ENCODE measurements at places on chromosomes 13 and 19.
A peak's percentile ranks its signal among the peaks of the same experiment; 100 is the strongest.

- DNase-seq = no peak
Measured at GRCh38 chr13:40409278-40409677, 257.2 kb downstream of the FOXO1 start.

DNA sequence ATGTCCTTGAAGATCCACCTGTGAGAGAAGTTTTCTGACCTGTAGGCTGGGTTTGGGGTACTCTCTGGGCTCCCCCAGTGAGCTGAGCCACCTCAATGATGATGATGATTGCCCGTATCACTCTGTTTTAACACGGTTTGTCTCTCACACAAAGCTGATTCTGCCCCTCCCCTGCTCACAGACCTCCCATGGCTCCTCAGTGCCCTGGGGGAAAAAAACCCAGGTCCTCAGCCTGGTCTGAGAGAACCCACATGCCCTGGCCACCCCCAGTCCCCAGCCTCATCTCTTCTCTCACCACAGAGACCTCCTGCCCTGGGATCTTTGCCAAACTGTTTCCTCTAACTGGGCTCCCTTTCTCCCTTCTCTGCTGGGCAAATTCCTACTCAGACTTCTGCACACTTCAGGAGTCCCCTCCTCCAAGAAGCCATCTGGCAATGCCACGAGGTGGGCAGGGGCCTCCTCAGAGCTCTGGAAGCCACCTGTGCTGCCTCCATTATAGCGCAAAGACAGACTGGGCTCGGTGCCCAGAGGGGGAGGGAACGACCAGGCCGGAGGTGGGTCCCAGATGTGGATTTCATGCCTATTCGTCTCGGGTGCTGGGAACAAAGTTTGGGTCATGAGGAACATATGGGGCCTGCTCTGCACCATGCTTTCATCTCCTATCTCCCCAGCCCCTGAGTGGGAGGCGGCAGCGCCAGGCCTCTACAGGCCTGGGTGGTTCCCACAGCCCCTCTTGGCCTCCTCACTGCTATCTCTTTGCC is 8.5 kb upstream of the CA11 start:
- DNase-seq = peak; percentile 29

DNA sequence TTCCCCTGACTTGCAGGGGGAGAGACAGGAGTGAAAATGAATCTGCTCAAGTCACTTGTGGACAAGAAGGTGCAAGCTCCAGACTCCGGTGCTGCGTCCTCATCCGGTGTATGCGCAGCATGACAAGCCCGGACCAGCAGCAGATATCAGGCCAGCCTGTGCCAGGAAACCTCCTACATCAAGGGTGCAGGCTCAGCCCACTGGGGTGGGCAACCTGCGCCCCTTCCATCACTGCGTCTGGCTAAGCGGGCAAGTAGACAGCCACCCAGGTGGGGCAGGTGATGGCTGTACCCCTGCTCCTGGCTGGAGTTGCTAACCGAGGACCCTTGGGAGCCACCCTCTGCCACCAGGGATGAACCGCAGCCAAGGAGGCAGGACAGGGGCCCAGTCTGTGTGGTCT is 32.9 kb upstream of the SLC15A1 start:
- no peak for DNase-seq

DNA sequence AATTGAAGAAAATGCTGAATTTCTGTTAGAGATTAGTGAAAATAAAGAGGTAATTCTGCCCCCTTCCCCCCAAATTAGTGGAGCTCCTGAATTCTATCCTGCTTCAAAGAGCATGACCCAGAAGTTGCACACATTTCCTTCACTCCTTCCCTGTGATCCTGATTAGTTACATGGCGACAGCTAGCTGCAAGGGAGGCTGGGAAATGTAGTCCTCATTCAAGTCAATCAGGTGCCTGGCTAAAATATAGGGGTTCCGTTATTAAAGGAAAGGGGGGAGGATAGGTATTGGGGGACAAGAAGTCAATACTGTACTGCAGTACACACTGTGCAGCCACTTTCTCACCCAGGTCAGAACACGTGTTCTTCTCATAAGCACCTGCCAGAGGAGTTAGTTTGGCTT is 65.8 kb downstream of the SIPA1L3 start:
- DNase-seq = no peak

DNA sequence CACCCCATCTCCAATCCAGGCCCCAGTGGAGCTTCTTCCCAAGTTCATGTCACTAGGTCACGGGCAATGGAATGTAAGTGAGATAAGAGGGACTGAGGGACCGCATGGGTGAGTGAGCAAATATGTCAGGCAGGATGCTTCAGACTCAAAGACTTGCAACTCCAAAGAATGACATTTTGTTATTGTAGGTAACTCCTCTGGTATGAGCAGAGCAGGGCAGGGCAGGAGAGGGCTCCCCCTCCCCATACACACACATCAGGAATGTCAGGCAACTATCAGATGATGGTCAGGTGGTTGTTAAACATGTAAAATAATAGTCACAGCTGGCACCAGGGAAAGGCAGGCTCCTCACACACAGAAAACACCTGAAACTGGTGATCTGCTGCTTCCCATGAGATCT is 10.6 kb downstream of the ERVV-2 start:
- no peak for DNase-seq

- DNase-seq = no peak
Measured at GRCh38 chr13:73781384-73781783, 352.8 kb downstream of the KLF12 start.

- no peak for DNase-seq
Measured at GRCh38 chr19:14409146-14410023, 9.8 kb downstream of the DDX39A start.

DNA sequence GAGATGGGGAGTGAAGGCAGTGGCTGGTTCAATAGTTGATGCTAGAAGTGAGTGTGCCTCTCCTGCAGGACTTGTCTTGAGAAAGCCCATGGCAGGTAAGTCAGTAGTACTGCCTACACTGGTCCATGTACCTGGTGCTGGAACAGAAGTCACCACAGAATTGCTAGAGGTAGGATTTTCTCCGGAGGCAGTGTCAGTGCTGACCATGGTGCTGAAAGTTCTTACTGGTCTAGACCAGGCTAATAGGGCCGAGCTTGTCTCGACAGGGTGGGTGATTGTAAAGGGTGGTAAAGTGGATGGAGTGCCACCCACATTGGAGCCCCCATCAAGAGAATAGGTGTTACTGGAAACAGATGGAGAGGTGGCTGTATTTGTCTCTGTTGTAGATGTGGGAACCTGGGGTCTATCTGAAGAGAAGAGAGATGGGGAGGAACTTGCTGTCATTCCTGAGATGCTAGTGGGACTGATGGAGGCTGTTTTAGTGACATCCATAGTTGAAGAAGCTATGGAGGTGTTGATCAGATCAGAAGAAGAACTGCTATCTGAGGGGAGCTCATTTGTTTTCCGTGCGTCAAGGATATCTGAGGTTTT is 36.6 kb downstream of the MUC16 start:
- peak; percentile 68 for DNase-seq

- peak; percentile 55 for DNase-seq
Measured at GRCh38 chr19:11657307-11657706, 60.0 kb downstream of the ZNF627 start.

GRCh38 chr19:7230826-7231225 is 63.4 kb downstream of the INSR start:
- no peak for DNase-seq

DNA sequence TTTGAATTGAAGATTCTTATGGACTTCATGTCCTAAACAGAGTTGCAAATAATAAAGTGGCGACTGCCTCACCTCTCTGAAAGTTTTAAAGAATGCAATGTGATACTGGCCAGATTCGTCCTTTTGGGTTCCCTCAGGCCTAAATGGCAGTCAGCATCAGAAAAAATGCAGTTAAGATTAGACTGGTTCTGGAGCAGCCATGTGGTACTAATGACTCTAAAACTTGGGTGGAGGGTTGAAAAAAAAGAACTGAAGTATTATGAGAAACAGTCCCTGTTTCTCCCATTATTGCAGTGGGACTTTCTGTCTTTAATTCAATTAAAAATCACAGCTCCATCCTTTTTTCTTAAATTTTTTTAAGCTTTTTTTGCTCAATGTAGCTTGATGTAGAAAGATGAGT is 37.3 kb downstream of the WDFY2 start:
- DNase-seq = no peak

DNA sequence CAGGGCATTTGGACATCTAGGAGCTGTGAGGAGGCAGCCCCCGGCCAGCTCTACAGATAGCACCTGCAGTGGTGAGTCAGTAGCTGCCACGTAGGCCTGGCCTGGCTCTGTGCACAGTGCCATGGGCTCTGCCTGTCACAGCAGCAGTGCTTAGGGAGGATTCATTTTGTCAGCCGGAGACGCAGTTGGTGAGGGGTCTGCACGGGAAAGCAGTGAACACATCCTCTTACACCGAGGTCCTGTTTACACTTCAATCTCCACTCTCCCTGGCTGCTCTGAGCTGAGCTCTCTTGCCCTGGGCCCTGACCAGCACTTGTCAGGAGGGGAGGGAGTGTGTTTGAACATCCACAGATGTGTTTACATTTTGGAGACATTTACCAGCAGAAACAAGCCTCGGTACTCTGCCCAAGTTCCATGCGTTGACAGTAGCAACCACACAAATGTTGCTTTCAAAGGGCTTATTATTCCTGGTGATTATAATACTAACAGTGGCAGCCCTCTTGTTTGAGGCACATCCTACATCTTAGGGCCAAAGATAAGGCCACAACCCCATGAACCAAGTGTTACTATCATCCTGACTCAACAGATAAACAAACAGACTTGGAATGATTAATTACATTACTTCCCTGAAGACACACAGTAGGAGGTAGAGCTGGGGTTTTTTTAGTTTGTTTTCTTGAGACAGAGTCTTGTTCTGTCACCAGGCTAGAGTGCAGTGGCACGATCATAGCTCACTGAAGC is 148.9 kb downstream of the USP12 start:
- peak; percentile 61 for DNase-seq

- no peak for DNase-seq
Measured at GRCh38 chr13:101512650-101513049, 60.2 kb downstream of the ITGBL1 start.

GRCh38 chr19:38900743-38901190 is 998 bp downstream of the NFKBIB start:
- peak; percentile 46 for DNase-seq

GRCh38 chr19:19578252-19578651 is 40.2 kb downstream of the CILP2 start:
- no peak for DNase-seq

DNA sequence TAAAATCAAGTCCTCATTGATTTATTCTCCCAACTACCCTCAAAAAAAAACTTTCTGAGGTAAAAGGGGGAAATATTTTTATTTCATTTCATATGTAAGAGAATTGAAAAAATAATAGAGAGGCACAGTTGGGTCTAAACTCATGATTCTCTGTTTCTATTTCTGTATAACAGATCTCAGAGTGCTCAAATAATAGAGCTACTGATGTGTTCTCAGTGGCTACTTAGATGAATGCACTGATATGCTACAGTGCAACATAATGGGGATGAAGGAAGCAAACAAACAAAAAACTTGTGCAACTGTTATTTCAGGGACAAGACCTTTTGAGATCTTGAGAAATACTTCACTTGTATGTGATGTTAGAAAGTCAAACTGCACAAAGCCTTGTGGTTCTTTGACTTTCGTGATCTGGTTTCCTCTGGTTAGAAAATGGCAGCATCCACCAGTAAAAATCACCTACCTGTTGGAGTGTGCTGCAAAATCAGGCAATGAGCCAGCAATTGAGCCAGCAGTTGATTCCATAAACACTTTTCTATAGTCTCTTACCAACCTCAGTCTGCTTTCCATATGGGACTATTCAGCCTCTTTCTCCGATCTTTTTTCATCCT is 9.7 kb upstream of the DACH1 start:
- no peak for DNase-seq

- DNase-seq = no peak
Measured at GRCh38 chr13:112908342-112908741, 60.7 kb upstream of the MCF2L start.

DNA sequence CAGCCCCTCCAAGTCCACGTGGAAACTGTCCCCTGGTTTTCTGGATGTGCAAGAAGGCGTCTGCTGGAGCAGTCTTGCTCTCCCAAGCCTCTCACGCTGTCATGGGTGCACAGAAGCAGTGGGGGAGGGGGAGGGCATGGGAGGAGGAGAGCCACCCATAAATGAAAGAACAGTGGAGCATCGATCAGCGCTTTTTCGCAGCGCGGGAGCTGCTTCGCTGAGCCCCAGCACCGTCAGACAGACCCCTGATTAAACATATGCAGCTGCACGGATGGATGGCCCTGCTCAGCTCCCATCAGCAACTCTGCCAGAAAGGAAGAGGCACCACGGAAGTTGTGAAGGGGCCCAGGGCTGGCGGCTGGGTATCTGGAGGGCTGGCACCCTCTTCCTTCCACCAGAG is 264.9 kb downstream of the UQCRFS1 start:
- no peak for DNase-seq

- DNase-seq = peak; percentile 78
Measured at GRCh38 chr19:39212375-39212742, 8.3 kb upstream of the SYCN start.

DNA sequence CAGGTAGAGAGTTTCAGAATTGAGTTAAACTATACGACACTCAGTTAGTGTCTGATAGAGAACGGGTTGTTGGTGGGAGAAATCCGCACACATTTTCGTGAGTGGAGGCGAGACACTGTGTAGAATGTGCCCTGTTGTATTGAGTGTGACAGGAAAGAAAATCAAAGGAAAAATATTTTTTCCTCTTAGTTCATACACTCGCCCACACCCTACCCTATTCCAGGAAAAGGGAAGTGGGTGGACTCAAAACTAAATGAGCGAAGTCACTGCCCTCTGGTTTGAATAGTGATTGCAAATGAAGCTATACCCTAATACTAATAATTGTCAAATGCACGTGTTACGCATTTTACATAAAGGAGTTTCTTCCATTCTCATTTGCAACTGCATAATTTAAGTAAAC is 2.0 kb downstream of the ZNF347 start:
- peak; percentile 67 for DNase-seq

GRCh38 chr19:18895038-18895823 is 727 bp downstream of the CERS1 start:
- DNase-seq = peak; percentile 93
